ENCODE measurements at places on chromosomes 4 and X. TPM values are rescaled to one million over a fixed set of nuclear protein-coding genes. Genes with fewer than 3 reads are reported as not detected.

The TNIP3 gene
- 0.55 TPM for total RNA-seq

The MYOZ2 gene
- not detected for total RNA-seq

The KDR gene
- not detected for total RNA-seq

DNA sequence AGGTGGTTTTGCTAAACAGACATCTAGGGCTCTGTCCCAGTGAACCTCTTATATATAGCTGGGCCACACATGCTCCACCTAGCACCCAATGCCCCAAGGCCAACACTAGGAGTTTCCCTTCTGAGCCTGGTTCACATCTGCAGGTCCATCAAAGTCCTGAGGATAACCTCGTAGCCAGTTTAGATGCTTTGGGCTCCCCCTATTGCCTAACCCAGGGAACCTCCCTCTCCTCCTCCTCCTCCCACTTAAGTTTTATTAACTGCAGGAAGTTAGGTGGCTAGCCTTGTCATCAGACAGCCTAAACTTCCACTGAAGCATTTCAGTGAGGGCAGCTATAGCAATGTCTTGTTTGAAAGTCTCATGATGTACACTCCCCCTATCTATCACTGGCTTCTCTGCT lies 88.0 kb downstream of the GUCY2F start:
- H3K4me1 ChIP-seq = no peaks in the 10 kb centered on the region
- no peaks in the 10 kb centered on the region for H3K27me3 ChIP-seq
- no peaks in the 10 kb centered on the region for H3K36me3 ChIP-seq
- H3K4me3 ChIP-seq = no peak overlapping the region

GRCh38 chrX:54427837-54428424 lies 12.3 kb upstream of the TSR2 start:
- no peaks in the 10 kb centered on the region for H3K27me3 ChIP-seq
- H3K4me3 ChIP-seq = no peak overlapping the region
- H3K4me1 ChIP-seq = no peaks in the 10 kb centered on the region
- no peaks in the 10 kb centered on the region for H3K36me3 ChIP-seq
- H3K27ac ChIP-seq = no peak overlapping the region
